ENCODE measurements at places on chromosomes 6 and 20. TPM values are rescaled to one million over a fixed set of nuclear protein-coding genes. Genes with fewer than 3 reads are reported as not detected.

DNA sequence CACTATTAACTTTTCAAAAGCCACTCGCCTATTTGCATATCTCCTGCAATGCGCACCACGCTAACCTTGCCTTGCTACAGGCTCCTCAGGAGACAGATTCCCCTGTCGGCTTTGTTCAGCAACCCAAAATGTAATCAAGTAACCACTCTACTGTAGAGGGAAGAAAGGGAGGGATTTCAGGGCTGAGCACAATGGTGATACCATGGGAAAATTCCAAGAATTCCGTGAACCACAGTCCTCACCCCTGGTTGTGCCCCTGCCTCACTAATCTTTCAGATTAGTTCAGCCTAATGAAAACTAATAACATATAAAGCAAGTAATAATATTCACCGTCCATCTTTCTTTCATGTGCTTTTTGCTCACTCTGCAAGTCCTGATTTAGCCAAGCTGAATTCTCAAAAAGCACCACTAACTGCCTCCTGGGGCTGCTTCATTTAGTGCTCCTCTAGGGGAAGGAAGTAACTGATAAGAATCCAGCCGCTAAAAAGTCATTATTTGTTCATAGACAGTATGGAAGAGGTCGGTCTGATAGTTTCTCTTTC is 6.6 kb downstream of the CITED2 start:
- DNase-seq: peak; percentile 24

DNA sequence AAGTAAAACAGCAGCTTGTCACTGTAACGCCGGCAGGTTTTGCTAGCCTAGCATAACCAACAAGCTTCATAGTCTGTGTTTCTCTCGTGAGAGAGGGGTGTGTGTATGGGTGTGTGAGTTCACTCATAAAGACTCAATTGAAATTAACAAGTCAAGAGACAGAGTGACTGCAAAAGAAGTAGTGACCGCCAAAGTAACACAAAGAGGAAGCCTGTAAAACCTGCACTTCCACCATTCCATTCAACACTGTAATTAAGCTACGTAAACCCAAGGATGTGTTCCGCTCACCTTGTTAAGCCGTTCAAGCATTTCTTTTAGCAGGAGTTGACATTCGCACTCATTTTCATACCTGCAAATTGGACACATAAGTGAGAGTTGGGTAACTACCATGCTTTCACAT is 6.6 kb downstream of the BFSP1 start:
- DNase-seq: no peak

GRCh38 chr6:35370124-35370741 is 27.9 kb downstream of the PPARD start:
- peak; percentile 83 for DNase-seq

Gene WFDC10B
- not detected for polyA plus RNA-seq

Gene CABLES2
- polyA plus RNA-seq: 7.4 TPM

Gene SUMO4
- 0.10 TPM for polyA plus RNA-seq

- DNase-seq: peak; percentile 32
Measured at GRCh38 chr20:34536798-34537394, 20.7 kb downstream of the DYNLRB1 start.

Gene MYLIP
- polyA plus RNA-seq: 16.9 TPM

DNA sequence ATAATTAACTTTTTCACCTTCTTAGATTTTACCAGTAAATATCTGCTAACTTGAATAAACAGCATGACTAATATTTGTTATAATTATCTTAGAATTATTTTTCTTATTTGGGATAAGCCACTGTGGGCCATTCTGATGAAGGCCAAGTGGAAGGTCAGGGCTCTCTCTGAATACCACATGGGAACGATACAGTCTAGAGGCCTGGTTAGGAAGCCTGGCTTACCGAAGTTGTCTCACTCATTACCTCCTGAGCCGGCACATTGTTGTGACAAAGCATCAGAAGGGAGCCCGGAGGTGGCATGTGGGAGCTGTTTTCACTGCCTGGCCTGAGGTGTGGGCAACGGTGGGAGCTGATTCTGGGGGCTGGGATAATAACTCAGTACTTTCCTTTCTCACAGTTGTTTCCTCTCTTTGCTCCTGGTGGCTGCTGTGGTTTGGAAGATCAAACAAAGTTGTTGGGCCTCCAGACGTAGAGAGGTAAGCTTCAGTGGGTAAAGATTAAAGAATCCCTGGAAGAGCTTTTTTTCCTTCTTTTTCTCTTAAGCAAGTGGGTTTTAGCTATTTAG is 29.2 kb downstream of the GFRA4 start:
- DNase-seq: no peak

GRCh38 chr20:56565511-56565910 is 32.5 kb downstream of the FAM209B start:
- no peak for DNase-seq

- peak; percentile 83 for DNase-seq
Measured at GRCh38 chr20:8722277-8722928, 346.5 kb upstream of the PLCB4 start.

Gene PPIL6
- 0.25 TPM for polyA plus RNA-seq

Gene FKBP1A
- polyA plus RNA-seq: 1,861 TPM

- DNase-seq: no peak
Measured at GRCh38 chr6:153170511-153170910, 39.4 kb upstream of the RGS17 start.

DNA sequence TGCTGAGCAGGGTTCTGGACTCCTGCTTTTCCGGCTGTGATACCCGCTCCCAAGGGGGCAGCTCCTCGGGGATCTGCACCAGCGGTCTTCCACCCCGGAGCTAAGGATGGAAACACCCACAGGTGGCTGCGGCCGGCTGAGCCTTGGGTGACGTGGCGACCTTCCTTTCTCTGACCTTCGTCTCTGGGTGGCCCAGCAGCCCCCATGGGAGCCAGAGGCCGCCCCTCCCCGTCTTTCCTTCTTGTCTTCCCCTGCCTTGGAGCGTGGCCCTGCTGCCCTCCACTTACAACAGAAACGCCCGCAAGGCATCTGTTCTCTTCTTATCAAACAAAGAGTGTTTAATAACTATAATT is 405.7 kb downstream of the TAF4 start:
- DNase-seq: no peak

Gene CDSN
- 0.03 TPM for polyA plus RNA-seq

- DNase-seq: peak; percentile 54
Measured at GRCh38 chr20:8073024-8073832, 53.7 kb upstream of the TMX4 start.

GRCh38 chr6:91562955-91563354 is 976.1 kb upstream of the MAP3K7 start:
- no peak for DNase-seq

Gene ZC3H12D
- polyA plus RNA-seq: 0.03 TPM

DNA sequence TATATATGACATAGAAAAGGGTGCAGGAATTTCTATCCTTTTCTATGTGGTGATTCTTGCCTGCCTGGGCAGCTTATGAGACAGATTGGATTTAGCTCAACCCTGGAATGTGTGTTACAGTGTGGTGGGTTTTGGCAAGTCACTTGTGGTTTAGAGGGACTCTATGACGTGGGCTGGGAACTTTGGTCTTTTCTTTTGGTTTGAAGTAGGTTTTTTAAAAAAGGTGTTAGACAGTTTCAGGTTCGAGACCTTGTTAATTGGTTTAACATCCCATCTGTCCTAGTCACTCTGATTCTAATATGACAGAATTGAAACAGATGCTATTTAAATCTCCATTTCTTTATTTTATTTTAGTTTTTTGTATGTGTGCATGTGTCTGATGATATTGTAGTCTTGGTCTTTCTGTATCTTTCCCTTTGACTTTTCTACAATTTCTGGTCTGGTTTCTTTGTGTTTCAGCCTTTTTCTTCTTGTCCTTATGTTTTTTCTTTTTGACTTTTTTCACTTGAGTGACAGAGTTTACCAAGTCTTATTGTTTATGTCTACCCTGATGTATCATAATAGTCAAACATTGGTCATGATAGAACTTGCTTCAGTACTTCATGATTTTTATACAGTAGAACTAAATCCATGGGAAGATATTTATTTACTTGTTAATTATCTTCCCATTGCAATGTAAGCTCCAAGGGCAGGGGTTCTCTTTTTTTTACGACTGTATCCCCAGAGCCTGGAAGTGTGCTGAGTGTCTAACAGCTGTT is 174.3 kb downstream of the CDKAL1 start:
- no peak for DNase-seq

GRCh38 chr6:12404651-12405050 is 114.5 kb downstream of the EDN1 start:
- DNase-seq: no peak

- no peak for DNase-seq
Measured at GRCh38 chr6:152575621-152576150, 61.5 kb downstream of the SYNE1 start.

Gene VWA7
- polyA plus RNA-seq: 0.11 TPM

Gene POLH
- 8.8 TPM for polyA plus RNA-seq

Measured in endothelial cell of umbilical vein (primary cell).